ENCODE measurements at places on chromosomes 5 and 9. TPM values are rescaled to one million over a fixed set of nuclear protein-coding genes. Genes with fewer than 3 reads are reported as not detected.
A peak's percentile ranks its signal among the peaks of the same experiment; 100 is the strongest.

DNA sequence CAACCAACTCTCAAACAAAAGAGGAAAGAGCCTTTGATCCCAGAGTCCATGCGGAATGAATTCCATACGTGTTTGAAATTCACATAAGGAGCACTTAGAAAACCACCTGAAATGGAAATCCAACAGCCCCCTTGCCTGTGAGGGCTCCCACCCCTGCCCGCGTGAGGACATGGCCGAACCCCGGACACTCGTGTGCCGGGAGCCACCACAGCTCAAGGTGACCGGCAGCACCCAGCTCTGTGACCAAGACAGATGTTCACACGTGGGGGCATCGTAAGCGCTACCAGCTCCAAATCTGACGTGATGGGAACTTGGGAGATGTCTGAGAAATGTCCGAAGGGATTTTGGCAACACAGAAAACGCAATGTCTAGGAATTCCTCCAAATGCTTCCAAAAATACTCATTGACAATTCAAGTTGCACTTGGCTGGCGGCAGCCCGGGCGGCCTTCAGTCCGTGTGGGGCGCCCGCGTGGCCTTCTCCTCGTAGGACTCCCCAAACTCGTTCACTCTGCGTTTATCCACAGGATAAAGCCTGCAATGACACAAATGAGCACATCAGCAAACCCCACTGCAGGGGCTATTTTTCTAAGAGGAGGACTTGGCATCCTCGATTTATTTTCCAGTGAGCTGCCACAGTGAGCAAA lies 23.2 kb upstream of the TERT start:
- DNase-seq, result no peak

- no peak for DNase-seq
Measured at GRCh38 chr9:71121275-71122021, at the start of gene TRPM3. TSS of gene TRPM3 (minus strand) at chr9:71121621. CDS start at chr9:71121354, 267 bp downstream.

DNA sequence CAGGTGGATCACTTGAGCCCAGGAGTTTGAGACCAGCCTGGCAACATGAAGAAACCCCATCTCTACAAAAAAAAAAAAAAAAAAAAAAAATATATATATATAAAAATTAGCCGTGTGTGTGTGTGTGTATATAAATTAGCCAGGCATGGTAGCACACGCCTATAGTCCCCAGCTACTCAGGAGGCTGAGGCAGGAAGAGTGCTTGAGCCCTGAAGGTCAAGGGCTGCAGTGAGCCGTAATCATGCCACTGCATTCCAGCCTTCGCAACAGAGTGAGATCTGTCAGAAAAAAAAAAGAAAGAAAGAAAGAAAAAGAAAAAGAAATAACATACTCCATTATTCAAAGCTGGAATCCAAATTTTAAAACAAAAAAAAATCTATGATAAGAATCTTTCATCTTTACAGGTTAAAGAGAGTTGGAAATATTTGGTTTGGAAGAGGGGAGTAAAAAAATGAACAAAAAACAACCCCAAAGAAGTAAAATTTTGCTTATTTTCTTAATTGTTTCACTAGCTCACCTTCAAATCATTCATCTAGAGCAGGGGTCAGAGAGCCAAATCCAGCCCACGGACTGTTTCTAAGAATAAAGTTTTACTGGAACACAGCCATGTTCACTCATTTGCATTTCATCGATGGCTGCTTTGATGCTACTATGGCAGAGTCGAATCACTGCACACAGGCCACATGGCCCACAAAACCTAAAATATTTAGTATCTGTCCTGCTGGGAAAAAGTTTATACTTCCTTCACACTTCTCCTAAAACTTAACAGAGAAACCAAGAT lies 109.9 kb downstream of the DROSHA start:
- DNase-seq, result no peak

DNA sequence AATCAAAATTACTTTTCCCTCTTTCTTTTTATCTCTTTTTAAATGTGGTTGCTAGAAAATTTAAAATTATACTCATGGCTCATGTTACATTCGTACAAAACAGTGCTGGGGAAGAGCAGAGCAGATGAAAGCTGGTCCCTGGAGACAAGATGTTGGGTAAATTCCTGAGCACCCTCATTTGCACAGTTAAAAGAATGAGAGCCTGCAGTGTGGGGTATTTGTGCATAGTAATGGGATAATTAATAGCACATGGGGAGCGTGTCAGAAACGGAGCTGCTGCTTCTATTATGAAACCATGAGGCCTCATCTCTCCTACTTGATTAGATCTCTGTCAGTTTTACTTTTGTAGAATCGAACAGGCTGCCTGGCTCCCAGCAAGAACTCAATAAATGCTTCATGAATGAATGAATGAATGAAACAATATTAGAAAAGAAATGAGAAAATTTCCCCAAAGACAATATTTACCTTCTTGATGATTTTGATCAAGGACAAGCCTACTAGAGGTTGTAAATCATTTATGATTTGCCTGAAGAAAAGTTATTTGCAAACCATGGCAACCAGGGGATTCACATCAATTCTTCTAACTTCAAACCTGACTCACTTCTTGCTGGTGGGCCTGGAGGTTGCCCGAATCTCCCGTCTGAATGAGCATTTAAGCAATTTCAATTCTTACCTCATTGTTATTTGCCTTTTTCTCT lies 177.2 kb upstream of the TUT7 start:
- no peak for DNase-seq

DNA sequence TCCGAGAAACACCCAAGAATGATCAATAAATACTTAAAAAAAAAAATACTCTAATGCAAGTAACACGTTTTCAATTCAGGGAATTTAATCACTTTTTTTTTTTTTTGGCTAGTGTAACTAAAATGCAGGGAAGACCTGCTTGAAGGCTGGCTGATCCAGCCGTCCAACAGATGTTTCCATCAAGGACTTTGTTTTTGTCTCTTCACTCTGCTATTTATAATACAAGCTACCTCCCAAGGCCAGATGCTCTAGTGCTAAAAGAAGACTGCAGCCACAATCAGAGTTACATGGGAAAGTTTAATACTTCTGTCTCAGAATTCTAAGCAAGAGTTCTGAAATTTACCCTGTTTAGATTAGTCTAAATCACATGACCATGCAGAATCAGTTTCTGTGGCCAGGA lies 14.5 kb downstream of the TBCA start:
- DNase-seq, result no peak

GRCh38 chr5:124887223-124887622 lies 140.8 kb upstream of the ZNF608 start:
- no peak for DNase-seq

PRLR gene
- 0.54 TPM for total RNA-seq

- no peak for DNase-seq
Measured at GRCh38 chr5:166013415-166013814, 2278.0 kb upstream of the WWC1 start.

SLC1A1 gene
- total RNA-seq, result 3.9 TPM

DNA sequence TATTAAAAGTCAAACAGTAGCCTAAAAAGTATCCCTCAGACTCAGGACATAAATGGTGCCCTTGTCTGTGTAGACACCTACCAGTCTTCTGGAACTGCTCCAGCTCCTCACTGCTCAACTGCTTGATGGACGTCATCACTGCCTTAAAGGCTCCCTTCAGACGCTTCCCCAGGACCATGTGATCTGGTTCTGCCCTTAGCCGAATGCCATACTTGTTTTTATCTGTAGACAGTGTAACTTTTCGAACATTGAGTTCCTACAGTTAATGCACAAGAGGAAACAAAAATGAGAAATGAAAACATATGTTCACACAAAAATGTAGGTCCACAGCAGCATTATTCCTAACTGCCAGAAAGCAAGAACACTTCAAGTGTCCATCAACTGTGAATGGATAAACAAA lies 46.2 kb downstream of the IARS1 start:
- DNase-seq, result peak; percentile 5

ADAMTS16 gene
- 0.28 TPM for total RNA-seq

DNA sequence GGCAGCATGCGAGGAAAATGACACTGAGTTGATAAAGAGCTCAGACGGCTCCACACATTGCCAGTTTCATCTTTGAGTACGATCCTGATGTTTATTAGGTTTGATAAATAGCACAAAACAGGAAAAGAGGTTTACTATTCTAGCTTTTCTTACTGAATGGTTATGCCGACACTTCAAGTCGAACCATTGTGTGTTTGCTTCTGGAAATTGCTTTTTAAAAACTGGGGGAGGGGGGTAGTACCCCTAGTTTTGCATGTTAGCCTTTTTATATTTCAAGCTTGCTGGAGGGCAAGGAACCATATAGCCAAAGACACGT lies 5.2 kb downstream of the PTCH1 start:
- no peak for DNase-seq

GRCh38 chr5:127041571-127041970 lies 11.2 kb upstream of the MARCHF3 start:
- DNase-seq, result peak; percentile 60

DNA sequence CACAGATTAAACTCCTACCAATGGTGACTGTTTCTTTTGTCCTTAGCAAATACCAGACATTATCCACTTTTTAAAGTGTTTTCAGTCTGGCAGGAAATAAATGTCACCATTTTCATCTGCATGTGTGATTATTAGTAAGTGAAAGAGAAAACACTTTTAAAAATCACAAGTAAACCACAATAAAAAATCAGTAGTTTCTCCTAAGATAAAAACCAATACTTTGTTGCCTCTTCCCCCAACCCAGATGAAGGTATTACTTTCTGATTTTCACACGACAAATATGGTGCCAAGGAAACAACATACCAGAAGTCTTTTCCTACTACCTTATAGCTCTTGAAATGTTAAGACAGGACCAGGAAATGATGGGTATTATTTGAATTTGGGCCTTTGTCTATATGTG lies 11.5 kb upstream of the MAP3K1 start:
- no peak for DNase-seq

ANKH gene
- 5.6 TPM for total RNA-seq

TLX3 gene
- total RNA-seq, result not detected

GRCh38 chr5:150484964-150485692 lies 22.8 kb upstream of the NDST1 start:
- no peak for DNase-seq

- DNase-seq, result no peak
Measured at GRCh38 chr9:98990181-98990870, 46.6 kb downstream of the COL15A1 start.

- DNase-seq, result peak; percentile 14
Measured at GRCh38 chr5:122907276-122907675, 61.9 kb downstream of the SNX24 start.

DNA sequence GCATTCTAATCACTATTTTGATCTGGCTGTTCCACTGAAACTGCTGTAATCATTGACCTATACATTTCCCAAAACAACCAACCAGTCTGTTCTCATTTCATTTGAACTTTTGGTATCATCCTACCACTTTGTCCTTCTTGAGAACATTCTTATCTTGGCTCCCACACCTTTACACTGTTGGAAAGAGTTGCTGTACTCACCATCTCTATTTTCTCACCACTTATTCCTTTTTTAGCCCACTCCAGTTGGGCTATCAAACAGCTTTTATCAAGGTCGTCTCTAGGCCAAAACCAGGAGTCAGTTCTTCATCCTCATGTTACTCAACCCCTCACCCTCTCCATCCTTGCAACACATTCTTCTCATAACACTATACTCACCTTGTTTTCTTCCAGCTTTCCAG lies 170.1 kb downstream of the KDM4C start:
- no peak for DNase-seq

- no peak for DNase-seq
Measured at GRCh38 chr5:29780401-29780800, 1413.1 kb upstream of the CDH6 start.

DNA sequence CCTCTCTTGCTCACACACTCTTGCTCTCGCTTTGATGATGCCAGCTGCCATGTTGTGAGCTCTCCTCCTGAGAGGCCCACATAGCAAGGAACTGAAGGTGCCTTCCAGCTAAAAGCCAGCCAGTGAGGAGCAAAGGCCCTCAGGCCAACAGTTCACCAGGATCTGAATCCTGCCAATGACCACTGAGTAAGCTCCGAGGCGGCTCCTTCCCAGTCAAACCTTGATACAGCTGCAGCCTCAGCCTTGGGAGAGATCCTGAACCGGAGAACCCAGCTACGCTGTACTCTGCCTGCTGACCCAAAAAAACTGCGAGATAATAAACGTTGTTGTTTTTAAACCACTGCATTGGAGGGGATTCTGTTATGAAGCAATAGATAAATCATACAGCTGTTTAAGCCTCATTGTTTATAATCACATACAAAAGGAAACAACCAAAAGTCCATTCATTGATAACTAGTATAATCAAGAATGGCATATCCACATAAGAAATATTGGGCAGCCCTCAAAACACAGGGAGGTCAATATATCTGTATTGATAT lies 49.0 kb upstream of the IFNK start:
- DNase-seq, result no peak

DNA sequence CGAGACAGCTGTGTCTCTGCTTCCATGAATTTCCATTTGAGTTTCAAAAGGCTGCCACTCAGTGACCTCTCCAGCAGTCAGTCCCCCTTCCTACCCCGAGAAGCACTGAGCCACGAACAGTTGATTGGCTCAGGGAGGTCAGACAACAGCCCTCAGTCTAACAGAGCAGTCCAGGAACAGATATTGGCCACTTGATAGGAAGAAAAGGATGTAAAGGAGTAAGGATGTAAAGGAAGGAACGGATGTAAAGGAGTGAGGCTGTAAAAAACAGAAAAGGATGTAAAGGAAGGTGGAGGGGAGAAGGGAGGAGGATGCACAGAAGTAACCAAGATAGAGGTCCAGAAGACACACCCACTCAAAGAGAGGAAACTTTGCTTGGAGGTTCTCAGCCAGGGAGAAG lies 3.2 kb upstream of the NR4A3 start:
- no peak for DNase-seq

DNA sequence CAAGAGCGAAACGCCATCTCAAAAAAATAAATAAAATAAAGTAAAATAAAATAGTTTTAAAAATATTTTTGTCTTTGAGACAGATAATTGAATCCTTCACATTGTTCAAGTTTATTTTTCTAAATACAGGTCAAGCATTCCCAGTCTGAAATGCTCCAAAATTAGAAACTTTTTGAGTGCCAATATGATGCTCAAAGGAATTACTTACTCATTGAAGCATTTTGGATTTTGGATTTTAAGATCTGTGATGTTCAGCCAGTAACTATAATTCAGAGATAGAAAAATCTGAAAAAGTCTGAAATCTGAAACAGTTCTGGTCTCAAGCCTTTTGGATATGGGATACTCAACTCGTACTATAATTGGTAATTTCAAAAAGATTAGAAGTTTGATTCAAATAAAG lies 39.8 kb downstream of the RBM27 start:
- DNase-seq, result no peak

CDH6 gene
- 232 TPM for total RNA-seq

- DNase-seq, result no peak
Measured at GRCh38 chr5:103208460-103208859, 50.1 kb upstream of the MACIR start.

DNA sequence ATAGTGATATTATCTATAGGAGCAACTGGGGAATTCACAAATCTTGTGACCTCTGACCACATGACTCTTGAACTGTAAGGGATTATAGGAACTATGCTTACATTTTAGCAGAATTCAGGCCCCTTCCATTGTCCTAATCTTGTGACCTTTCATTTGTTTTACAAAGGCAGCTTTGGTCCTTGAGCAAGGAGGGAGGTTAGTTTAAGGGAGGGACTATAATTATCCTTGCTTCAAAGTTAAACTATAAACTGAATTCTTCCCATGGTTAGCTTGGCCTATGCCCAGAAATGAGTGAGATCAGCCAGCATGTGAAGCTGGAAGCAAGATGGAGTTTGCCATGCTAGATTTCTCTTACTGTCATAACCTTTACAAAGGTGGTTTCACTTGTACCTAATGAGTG lies 51.2 kb downstream of the TARS1 start:
- peak; percentile 56 for DNase-seq

- DNase-seq, result no peak
Measured at GRCh38 chr5:95070453-95070852, 214.4 kb downstream of the MCTP1 start.

SARDH gene
- 5.0 TPM for total RNA-seq
